Effector CD8-positive, alpha-beta T cell (primary cell): ENCODE measurements at places on chromosomes 2 and 18.
A peak's percentile ranks its signal among the peaks of the same experiment; 100 is the strongest.

GRCh38 chr2:128228894-128229293, 89.8 kb downstream of the HS6ST1 start:
- no peak for DNase-seq

GRCh38 chr18:5449858-5450509, 93.8 kb downstream of the EPB41L3 start:
- no peak for DNase-seq

- DNase-seq: no peak
These were observed 120.1 kb downstream of the ANTXR1 start for GRCh38 chr2:69132960-69133590.

DNA sequence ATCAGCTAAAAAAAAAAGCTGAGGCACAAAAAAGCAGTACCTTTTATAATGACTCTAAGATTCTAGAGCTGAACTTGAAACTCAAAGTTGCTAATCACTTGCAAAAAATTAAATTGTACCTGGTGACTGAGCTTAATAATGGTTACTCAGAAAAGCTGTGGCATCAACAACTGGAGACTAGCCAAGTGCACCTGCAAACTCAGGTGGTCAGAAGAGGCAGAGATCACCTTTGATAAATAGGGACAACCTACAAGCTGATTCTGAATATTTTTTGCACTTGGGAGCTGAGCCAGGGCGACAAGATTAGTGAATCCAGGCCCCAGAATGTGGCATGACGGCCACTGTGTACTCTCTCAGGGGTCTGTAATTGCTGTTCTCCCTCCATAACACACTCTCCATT, 3.0 kb downstream of the ABHD3 start:
- DNase-seq: no peak

GRCh38 chr2:149743842-149744448, 156.4 kb upstream of the MMADHC start:
- DNase-seq: no peak

DNA sequence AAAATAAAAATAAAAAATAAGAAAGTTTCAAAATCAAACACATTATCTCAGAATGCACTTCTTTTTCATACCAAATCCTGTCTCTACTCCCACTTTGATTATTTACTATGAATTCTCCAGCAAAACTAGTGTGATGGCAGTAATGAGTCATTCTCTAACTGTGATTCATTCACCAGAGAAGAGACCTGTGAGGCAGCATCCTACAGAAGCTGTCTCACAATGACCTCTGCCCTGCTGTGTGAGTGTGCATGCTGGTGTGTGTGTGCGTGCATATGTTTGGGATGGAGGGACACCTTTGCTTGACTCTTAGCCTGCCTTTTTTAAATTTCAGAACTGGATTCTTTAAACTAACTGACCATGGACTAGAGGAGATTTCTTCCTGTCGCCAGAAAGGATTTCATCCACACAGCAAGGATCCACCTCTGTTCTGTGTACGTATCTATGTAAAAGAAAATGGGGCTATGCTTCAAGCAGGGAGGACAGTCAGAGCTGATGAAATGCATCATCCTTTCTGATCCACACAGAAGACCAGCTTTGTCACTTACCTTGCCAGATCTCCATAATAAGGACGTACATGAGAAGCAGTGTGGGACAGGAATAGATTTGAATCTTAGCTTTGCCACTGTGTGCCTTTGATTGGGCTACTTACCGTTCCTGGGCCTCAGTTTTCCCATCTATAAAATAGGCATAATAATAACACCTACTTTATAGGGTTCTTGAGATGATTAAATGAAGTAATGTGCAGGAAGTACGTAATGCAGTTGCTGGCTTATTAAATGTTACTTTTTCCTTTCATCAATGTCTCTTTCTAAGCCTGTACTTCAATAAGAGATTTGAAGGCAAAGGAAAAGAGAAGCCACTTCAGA, 31.2 kb downstream of the STAMBP start:
- DNase-seq: no peak

- DNase-seq: no peak
These were observed 72.5 kb downstream of the DNMT3A start for GRCh38 chr2:25269233-25269632.

GRCh38 chr2:149686136-149687051, 98.8 kb upstream of the MMADHC start:
- DNase-seq: no peak

- DNase-seq: no peak
These were observed 267.1 kb downstream of the ACTR3 start for GRCh38 chr2:114157057-114157385.

DNA sequence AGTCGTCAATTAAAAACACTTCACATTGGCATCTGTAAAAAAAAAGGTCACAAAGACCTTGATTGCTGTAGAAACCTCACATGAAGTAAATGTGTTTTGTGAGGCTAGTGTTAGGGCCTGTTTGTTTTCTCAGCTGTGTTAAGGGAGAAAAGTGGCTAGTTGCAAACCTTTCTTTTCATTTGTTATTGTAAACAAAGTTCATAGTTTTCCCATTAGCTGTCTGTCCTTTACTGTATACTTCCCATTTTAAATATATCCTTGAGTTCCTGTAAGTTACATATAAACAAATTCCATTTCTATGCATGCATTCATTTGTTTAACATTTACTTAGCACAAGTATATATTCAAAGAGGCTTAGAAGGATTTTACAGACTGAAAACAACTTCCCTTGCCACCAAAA, 1250.2 kb downstream of the LRP1B start:
- no peak for DNase-seq

GRCh38 chr2:99747842-99748241, 258.0 kb upstream of the REV1 start:
- no peak for DNase-seq

DNA sequence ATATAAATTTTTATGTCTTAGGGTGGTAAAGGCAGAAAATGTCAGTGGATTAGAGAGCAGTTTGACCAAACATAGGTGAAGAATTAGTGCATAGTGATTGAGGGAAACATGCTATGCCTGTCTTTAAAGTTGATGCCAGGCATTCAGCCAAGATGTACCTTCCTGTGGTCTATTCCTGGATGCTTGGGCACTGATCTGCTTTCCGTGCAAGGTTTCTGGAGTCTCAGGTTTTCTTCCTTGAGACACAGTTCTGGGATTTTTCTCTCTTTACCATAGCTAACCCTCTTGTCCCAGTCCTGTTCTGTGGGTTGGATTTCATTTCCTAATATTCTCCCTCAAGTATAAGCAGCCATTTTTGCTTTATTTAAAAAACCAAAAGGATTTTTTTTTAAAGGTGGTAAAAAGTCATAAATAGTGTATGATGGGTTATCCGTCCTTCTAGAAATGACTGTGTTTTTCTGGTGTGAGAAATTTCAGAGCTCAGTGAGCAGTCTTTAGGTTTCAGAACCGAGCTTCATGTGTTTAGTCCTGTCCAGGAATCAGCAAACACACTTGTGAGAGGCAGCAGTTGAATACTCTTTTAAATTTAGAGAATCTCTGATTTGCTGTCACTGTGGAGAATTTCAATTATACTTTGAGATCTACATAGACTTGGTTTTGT, 43.0 kb upstream of the CYBRD1 start:
- no peak for DNase-seq

DNA sequence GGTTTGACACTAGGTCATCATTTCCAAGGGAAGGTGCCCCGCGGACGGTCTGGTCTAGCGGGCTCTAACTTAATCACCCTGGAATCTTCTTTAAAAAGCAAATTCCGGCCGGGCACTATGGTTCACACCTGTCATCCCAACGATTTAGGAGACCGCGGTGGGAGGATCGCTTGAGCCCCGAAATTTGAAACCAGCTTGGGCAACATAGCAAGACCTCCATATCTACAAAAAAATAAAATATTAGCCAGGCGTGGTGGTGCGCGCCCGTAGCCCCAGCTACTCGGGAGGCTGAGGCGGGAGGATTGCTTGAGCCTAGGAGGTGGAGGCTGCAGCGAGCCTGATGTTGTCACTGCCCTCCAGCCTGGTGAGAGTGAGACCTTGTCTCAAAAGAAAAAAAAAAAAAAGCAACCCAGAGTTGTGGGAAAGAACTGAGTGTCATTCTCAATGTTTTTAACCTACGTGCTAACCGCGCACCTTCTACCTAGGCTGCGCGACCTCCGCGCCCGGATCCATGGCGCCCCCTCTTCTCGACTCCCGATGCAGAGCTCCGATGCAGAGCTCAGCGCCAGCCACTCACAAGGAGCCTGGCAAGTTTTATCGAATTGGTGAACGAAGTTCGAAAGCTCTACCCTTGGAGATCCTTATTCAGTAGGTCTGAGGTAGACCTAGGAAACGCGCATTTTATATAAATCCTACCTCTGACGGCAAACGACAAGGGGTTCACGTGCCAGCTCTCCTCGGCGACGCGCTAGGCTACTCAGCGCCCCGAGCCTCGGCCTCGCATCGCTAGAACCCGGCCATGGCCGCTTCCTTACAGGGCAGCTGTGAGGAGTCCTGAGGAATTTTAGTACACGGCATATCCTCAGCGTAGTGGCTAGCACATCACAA, 888 bp upstream of the TWSG1 start:
- DNase-seq: peak; percentile 36

- no peak for DNase-seq
These were observed 85.1 kb upstream of the ATL2 start for GRCh38 chr2:38462121-38462661.

GRCh38 chr2:154554046-154554445, 144.4 kb upstream of the KCNJ3 start:
- no peak for DNase-seq

- peak; percentile 34 for DNase-seq
These were observed 635 bp upstream of the ADRA2B start for GRCh38 chr2:96116879-96117533.

DNA sequence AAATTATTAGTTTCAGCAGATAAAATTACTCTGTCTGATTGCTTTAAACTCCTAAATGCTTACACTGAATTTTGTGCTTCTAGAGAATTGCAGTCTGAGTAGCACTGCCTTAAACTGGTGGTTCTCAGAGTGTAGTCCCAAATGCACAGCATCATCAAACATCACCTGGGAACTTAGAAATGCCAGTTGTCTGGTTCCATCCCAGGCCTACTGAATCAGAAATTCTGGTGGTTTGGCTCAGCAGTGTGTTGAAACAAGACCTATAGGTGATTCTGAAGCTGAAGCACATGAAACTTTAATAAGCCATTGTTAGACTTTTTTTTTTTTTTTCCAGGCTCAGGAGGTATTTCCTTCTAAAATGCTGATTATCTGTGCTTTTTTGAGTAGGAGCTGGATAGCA, 22.0 kb downstream of the EPC2 start:
- no peak for DNase-seq
